ENCODE measurements at places on chromosomes 12 and 14.

DNA sequence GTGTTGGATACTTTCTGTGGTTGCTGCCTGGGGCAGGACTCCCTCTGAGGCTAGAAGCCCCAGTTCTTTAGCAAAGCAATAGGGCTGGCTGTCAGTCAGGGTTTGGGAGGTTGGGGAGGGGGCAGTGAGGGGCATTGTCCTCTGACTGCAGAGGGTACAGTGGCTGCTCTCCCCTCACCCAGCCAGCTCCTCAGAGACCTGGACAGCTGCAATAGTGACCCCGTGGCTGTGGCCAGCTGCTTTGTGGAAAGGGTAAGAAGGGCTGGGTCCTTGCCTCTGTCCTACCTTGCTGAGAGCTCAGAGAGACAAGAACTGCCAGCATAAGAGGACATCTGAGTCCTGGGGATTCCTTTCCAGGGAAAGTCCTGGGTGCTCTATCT lies 25.8 kb downstream of the PLEKHG3 start:
- DNase-seq = no peak

DNA sequence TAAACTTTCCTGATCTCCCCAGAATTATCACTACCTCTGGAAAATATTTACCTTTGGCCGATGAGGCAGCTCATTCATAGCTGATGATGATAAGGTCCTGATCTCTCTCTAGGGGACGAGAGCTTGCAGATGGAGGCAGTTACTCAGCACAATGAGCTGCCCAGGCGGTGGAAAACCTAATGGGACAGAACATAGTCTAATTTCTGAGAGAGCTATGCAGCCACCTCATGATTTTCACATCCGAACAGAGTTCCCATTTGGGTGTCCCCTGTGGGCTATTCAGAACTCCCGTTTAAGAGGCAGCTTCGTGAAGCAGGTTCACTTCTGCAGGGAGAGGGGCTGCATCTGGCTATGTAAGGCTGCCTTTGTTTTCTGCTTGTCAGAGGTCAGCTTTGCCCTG lies 724.6 kb upstream of the TMEM132C start:
- DNase-seq = no peak

DNA sequence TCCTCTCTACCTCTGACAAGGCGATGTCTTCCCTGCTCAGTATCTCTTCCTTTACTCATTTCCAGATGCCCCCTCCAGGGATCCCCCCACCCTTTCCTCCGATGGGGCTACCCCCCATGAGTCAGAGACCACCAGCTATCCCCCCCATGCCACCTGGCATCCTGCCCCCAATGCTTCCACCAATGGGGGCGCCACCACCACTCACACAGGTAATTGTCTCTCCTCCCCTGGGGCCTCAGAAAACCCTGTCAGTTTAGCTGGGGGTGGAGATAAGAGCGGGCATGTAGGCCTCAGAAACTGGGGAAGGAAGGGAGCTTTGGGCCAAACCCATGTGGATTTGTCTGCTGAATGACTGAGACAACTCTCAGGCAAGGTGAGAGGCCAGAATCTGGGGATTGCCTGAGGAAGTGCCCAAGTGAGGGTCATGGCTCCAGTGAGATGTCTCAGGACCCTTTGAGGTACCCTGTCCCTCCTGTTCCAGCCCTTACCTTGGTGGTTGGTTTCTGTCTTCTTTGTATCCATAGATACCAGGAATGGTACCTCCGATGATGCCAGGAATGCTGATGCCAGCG lies 8.1 kb downstream of the PRPF40B start:
- no peak for DNase-seq

DNA sequence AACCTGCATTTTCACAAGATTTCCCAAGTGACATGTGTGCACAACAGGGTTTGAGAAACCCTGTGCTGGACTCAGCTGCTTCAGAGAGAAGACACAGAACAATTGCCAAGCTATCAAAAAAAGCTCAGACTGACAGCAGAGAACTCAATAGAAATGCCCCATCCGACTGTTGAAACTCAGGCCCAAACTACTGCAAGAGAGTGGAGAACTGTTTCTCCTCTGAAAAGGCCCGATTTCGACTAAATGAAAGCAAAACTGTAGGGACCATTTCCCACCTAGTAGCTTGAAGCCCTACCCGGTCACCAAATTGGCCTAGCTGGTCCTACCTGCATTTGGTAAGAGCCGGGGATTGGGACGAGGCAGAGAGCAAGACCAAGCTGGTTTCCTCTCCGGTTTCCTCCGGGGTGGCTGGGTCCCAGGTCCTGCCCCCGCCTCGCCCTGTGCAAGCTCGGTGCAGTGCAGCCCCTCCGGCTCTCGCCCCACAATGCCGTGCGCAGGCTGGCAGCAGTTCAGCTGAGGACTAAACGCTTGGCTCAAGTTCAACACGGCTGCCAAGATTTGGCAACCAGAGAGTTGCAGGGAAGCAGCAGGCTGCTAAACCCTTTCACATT lies 1180.6 kb downstream of the VRK1 start:
- peak; percentile 35 for DNase-seq

DNA sequence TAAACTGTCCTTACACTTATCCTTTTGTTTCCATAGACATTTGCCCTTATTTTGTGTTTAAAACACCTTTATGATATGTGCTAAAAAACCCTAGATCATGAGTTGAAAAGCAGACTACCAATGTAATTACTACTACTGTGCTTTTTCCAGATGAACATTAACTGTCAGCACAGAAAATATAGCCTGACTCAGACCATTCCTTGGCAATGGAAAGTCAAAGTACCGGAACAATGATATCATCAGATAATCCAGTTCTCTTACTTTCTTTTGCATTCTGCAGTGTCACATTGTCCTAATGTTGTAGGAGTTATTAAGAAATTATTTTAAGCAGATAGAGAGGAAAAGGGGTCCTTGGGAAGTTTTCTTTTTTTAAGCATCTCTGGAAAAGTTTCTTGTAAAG lies 1189.0 kb upstream of the FLRT2 start:
- DNase-seq = no peak

- no peak for DNase-seq
Measured at GRCh38 chr12:52713960-52714886, 10.9 kb upstream of the KRT77 start.

GRCh38 chr12:7339675-7340074 lies 35.8 kb downstream of the ACSM4 start:
- no peak for DNase-seq
